Cardiac muscle cell (in vitro differentiated cells and primary cell): ENCODE measurements at places on chromosomes 2 and 18. TPM values are rescaled to one million over a fixed set of nuclear protein-coding genes. Genes with fewer than 3 reads are reported as not detected.

TSPYL6 gene
- total RNA-seq: not detected in 2 replicates

RNF181 gene
- total RNA-seq: 152 and 241 TPM in 2 replicates

SLC4A5 gene
- total RNA-seq: 2.3 and 9.0 TPM in 2 replicates

RAX gene
- total RNA-seq: 0.06 TPM in 1 of 2 replicates, not detected in the other

PRLH gene
- not detected in 2 replicates for total RNA-seq

CDK15 gene
- not detected in 2 replicates for total RNA-seq

- no peak overlapping the region for H3K4me3 ChIP-seq
- no peaks in the 10 kb centered on the region for H3K36me3 ChIP-seq
- peaks cover 4% of the 10 kb centered on the region for H3K4me1 ChIP-seq
- no peak overlapping the region for H3K27ac ChIP-seq
- DNase-seq: no peak
Observed at GRCh38 chr2:218879776-218880101, 913 bp upstream of the WNT10A start.

- H3K4me1 ChIP-seq: no peaks in the 10 kb centered on the region
- no peak for DNase-seq
- H3K4me3 ChIP-seq: no peak overlapping the region
- no peaks in the 10 kb centered on the region for H3K36me3 ChIP-seq
Observed at GRCh38 chr2:102138331-102138730, 4.2 kb upstream of the IL1R1 start.

- DNase-seq: peak; percentile 40
- no peak overlapping the region for H3K4me3 ChIP-seq
- peak overlapping the region; percentile 73 for H3K27ac ChIP-seq
Observed at GRCh38 chr2:11539317-11540147, 5.7 kb downstream of the GREB1 start.

DNA sequence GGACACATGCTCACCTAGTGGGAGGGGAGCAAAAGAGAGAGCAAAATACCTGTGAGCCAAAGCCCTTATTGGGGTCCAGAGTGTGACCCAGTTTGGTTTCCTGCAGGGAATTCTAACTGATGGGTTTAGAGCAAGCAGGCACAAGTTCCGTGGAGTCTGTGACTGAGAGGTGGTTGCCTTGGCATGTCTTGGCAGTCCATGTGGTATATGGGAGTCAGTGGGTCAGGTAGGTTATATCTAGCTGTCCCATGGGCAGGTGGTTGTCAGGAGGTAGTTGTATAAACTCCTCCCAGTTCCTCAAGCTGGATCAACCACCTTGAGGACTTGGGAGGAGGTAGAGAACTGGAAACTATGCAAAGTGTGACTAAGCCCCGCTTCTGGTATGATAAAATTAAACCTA, 452.8 kb upstream of the VWC2L start:
- no peak overlapping the region for H3K27ac ChIP-seq
- no peaks in the 10 kb centered on the region for H3K27me3 ChIP-seq
- no peaks in the 10 kb centered on the region for H3K4me1 ChIP-seq
- H3K4me3 ChIP-seq: no peak overlapping the region
- DNase-seq: no peak
- H3K36me3 ChIP-seq: no peaks in the 10 kb centered on the region

DNA sequence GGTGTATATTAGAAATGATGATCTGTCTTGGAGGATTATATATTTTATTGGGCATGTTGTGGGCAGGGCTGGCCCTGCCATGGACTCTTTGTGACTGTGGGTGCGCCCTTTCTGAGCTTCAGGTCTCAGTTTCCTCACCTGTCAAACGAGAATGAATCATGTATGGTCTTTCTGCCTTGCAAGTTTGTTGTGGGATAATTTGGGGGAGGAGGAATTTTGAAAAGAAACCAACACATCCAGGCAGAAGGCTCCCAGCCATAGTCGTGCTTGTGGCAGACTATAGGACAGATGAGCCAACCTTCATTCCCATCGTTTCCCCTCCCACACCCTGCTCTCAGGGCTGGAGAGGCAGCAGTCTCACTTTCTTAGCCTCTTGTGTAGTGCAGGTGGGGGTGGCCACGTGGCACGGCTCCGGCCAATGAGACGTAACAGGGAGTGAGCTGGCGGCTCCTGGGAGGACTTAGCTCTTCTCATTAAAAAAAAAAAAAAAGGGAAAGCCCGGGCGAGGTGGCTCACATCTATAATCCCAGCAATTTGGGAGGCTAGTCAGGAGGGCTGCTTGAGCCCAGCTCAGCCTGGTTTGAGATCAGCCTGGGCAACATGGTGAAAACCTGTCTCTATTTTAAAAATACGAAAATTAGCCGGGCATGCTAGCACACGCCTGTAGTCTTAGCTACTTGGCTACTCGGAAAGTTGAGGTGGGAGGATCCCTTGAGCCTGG, 63.1 kb downstream of the RHOB start:
- peak; percentile 56 for DNase-seq
- no peaks in the 10 kb centered on the region for H3K27me3 ChIP-seq
- no peaks in the 10 kb centered on the region for H3K36me3 ChIP-seq
- no peaks in the 10 kb centered on the region for H3K4me1 ChIP-seq
- H3K4me3 ChIP-seq: no peak overlapping the region
- H3K27ac ChIP-seq: no peak overlapping the region

DNA sequence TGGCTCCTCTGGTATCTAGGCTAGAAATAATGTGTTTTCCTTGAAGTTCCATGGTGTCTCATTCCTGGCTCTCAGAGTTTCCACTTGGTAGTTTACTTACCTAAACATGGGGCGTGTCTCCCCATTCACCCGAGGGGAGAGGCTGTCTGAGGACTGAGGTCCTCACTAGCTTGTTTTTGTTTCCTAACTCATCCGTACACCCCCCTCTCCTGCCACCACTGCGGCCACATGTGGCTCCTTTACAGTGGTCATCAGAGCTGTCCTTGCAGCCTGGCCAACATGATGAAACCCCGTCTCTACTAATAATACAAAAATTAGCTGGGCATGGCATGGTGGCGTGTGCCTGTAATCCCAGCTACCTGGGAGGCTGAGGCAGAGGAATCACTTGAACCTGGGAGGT, 106.0 kb downstream of the ASAP2 start:
- H3K4me3 ChIP-seq: no peak overlapping the region
- peaks cover 8% of the 10 kb centered on the region for H3K4me1 ChIP-seq
- no peak overlapping the region for H3K27ac ChIP-seq
- H3K27me3 ChIP-seq: no peaks in the 10 kb centered on the region
- no peaks in the 10 kb centered on the region for H3K36me3 ChIP-seq
- DNase-seq: no peak

GRCh38 chr2:181984814-181985631, 630 bp upstream of the PPP1R1C start:
- H3K4me3 ChIP-seq: no peak overlapping the region
- H3K4me1 ChIP-seq: peaks cover 38% of the 10 kb centered on the region
- peak; percentile 13 for DNase-seq
- peak overlapping the region; percentile 72 for H3K27ac ChIP-seq
